SK-N-DZ (cell line): ENCODE measurements at places on chromosomes 4 and X.

- DNase-seq: no peak
Measured at GRCh38 chr4:109191216-109191615, 111.2 kb downstream of the COL25A1 start.

DNA sequence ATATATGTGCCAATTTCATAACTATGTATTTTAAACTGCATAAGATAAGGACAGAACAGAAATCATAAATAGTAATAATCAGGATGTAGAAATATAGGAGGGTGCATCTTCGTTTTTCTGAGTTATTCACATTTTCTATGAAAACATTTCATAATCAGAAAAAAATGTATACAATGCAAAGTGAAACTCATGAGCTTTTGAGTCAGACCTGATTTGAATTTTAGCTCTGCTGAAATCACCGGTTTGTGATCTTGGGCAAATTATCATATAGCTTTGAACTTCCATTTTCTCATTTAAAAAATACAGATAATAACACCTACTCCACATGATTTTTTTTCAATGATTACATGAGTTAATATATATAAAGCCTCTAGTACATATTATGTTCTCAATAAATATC is 106.9 kb downstream of the KDR start:
- no peak for DNase-seq

DNA sequence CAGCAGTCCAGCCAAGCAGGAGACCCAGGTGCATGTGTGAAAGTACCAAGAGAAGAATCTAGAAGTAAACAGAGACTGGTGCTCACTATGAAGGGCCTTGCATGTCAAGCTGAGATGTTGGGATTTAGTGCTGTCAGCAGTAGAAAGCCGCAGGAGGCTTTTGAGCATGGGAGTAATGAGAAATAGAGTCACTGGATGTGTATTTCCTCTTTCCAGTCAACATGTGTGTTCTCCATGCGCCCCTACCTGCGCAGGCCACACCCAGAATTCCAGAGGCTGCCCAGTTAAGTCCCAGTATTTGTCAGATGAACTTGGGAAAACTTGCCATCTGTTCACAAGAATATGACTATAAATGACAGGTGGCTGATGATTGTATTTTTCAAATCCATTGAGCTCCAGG is 4.5 kb upstream of the MAMLD1 start:
- DNase-seq: no peak

GRCh38 chr4:106240699-106241098 is 75.3 kb downstream of the TBCK start:
- no peak for DNase-seq

- no peak for DNase-seq
Measured at GRCh38 chrX:2962381-2962780, 33.2 kb upstream of the ARSD start.

- no peak for DNase-seq
Measured at GRCh38 chrX:1239681-1240142, 27.3 kb upstream of the CRLF2 start.

GRCh38 chr4:172497321-172497720 is 671.3 kb upstream of the GALNT7 start:
- DNase-seq: no peak

DNA sequence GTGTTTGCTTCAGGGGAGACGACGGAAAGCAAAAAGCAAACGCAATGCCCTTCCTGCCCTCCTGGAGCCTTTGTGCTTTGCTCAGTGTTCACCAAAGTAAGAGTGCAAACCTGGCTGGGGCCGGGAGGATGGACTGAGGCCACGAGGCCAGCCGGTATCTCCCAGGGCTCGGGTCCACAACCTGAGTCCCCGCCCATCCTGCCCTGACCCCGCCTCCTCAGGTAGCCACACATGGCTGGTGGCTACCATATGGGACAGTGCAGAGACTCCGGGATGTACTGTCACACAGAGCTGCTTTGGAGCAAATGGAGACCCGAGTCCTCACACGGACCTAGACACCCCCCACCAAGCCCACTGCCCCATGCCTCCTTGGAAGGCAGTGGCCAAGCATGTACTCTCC is 4.8 kb downstream of the ATP2B3 start:
- DNase-seq: no peak

DNA sequence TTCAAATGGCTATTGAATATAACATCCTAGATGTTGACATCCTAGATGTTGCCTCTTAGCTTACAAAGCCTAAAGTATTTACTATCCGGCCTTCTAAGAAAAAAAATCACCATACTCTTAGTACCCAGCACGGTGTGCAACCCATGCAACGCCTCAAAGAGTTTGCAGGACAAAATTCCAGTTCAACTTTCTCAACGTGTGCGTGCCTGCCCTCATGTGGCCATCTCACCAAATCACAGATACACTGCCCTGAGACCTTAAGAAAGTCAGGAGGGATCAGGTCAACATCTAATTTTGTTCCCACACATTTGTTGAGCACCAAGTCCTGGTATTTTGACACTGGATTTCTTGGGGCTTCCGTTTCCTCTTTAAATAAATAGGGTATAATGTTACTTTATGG is 68.3 kb downstream of the CRMP1 start:
- DNase-seq: no peak

- peak; percentile 42 for DNase-seq
Measured at GRCh38 chr4:124483048-124483906, 229.3 kb downstream of the ANKRD50 start.

DNA sequence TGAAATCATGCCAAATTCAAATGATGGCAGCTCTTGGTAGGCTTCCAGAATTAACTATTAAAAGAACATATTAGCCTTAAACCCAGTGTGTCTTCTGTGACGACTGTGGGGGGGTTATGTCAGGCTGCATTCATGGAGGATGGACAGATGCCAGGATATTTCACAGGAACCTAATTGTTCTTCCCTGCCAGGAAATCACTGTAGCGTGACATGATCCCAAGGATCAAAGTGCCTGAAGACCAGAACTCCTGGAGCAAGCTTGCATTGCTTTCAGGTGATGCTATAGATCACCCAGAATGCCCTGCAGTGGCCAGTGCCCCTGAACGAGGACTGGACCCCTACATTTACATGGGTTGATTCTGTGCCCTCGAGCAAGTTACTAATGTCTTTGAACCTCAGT is 1093.0 kb upstream of the TENM3 start:
- peak; percentile 19 for DNase-seq

GRCh38 chr4:101682946-101683345 is 107.6 kb upstream of the BANK1 start:
- no peak for DNase-seq

DNA sequence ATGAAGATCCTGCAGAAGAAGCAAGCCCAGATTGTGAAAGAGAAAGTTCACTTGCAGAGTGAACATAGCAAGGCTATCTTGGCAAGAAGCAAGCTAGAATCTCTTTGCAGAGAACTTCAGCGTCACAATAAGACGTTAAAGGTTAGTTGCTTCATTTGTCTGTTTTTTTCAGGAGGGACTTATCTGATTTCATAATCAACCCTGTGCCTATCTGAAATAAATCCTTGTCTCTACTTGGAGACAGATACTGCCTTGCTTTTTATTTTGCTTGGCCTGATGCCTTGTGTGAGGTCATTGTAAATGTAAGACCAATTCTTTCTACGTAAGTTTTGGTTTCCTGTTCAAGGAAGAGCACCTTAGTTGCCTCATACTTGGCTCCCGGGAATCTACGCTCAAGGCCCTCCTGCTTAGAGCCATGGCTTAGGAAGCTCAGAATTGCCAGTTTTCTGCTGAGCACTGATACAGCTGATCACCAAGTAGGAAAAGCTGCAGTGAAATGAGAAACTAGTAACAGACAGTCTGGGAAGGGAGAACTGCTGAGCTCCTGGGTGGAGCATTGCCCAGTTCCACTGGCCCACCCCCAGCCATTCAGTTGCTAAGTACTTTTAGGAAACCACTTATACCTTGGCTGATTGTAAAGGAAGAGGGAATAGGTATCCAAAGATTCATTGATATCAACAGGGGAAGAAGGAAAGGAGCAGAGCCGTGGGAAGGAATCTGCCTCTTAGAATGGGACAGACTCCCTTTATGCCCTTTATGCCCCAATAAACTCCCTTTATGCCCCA is 41.8 kb downstream of the RBBP7 start:
- no peak for DNase-seq

- DNase-seq: no peak
Measured at GRCh38 chr4:34733185-34733941, 1511.0 kb downstream of the ARAP2 start.

GRCh38 chrX:56802921-56803849 is 74.1 kb downstream of the NBDY start:
- peak; percentile 37 for DNase-seq

DNA sequence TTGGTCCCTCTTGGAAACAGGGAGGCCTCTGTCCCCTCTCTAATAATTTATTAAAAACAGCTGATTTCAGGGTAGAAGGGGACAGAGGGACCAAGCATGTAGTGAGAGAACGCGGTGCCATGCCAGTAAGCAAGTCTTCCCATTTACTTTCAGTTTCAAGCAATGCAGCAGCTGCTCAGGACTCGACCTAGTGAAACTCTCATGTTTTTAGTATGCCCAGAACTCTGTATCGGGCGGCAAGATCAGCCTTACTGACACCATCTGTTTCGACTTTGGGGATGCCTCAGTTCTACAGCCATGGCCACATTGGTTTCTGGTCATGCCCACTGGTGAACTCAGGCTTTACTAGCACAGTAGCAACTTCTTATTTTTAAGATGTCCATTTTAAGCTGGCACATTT is 40.6 kb downstream of the ZNF81 start:
- no peak for DNase-seq

GRCh38 chr4:101175896-101176676 is 171.2 kb downstream of the PPP3CA start:
- DNase-seq: no peak

DNA sequence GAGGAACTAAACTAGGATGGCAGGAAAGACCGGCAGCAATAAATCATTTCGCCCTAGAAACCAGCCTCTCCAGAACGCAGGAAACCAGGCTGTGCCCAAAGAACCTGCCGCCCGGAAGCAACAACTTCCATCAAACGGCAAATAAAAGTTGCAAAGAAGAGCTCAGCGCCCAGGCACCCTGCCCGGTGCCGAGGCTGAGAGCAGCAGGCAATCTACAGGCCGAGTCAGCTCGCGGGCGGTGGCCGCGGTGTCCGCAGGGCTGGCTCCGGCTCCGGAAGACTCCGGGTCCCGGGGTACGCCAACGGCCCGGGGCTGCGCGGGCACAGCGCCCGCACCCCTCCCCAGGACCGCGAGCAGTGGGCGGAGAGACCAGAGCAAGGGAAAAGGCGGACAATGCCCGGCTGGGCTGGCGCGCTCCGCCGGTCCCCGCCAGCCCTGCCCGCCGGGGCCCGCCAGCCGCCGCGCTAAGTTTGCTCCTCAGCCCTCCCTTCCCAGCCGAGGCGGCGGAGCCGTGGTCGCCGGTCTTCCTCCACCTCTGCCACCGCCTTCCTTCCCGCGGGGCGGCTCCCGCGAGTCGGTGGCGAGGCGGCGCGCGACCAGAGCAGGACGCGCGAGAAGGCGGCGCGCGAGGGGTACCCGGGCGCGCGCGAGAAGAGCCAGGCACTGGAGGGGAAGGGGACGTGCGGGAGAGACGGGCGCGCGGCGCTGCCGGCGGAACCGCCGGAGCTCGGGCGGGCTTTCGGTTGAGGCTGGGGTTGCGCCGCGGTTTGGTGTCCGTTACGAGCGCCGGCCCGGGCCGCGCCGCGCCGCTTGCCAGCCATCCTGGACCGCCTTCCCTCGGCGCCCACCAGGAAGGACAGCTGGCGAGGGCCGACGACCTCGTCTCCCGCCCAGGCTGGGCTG is 733 bp downstream of the FRYL start:
- peak; percentile 59 for DNase-seq

- DNase-seq: no peak
Measured at GRCh38 chr4:183250831-183251230, 69.2 kb downstream of the CLDN22 start.

- peak; percentile 69 for DNase-seq
Measured at GRCh38 chr4:139603576-139604410, 47.8 kb upstream of the SETD7 start.

DNA sequence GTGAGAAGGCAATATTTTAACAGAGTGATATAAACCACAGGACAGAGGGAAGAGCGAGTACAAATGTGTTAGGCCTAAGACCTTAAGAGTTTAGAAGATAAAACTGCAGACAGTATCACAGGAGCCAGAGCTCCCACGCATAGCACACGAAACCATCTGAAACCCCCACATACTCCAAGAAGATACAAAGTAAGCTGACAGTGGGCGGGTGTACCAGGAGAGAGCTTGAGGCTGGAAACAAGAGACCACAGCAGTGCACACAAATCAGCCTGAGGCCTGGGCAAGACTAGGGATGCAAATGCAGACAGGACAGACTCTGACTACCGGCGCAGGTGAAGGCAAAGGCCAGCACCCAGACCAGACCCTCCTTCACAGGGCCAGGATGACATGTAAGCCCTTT is 54.1 kb upstream of the ARHGAP24 start:
- DNase-seq: no peak

- no peak for DNase-seq
Measured at GRCh38 chr4:113711883-113712662, 49.5 kb downstream of the CAMK2D start.
